ENCODE measurements at places on chromosomes 2 and 18.

DNA sequence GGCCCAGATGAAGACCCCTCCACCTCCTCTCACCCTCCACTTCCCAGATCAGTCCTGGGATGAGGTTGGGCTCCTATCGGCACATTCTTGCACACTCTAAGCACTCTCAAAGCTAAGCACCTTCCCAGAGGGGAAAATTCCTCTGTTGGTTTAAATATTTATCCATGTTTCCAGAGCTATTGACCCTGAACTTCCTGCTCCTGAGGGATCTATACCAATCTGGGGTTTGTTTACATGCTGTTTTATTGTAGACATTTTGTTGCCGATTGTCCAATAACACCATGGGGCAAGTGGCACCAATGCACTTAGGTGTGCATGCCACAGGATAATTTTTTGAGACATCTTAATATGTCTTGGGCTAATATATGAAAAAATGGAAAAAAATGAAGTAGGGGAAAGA lies 476.2 kb downstream of the SLC4A3 start:
- no peak for DNase-seq

DNA sequence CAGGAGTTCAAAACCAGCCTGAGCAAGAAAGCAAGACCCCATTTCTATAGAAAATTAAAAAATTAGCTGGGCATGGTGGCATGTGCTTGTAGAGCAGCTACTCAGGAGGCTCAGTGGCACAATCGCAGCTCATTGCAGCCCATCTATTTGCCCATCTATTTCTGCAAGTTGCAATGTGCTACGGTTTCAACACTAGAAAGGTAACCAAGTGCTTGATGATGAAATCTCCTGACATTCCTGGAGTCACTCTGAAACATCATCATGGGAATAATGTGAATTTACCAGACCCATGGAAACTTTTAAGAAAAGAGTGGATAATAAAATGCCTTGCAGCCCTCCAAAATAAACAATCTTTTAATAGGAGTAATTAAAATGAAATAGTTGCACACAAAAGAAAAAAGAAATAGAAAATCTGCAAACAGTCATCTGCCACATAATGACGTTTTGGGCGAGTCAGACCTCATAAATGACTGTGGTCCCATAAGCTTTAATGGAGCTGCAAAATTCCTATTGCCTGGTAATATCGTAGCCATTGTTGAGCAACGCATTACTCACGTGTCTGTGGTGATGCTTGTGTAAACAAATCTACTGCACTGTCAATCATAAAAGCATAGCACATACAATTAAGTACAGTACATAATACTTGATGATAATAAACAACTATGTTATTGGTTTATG lies 46.6 kb upstream of the AMMECR1L start:
- no peak for DNase-seq

DNA sequence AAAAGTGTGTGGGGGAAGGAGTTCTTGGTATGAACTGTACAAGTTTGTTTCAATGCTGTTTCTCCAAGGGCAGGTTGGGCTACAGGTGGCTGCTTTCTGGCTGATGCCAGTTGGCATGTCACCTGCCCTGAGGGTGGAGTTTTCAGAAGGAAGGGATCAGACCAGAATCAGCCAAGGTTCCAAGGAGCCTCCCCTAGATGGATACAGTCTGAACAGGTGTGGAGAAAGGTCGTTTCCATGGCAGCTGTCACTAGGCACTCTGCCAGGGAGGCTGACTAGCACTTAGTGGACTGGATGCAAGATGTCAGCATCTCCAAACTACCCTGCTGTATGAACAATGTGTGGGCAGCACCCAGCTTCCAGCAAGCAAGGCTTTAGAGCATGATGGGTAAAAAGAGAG lies 444.4 kb upstream of the HNRNPA3 start:
- DNase-seq, result no peak

- DNase-seq, result no peak
Observed at GRCh38 chr2:190532581-190532980, 1.9 kb downstream of the NEMP2 start.

- no peak for DNase-seq
Observed at GRCh38 chr2:52117299-52117698, 1085.4 kb upstream of the NRXN1 start.

- DNase-seq, result no peak
Observed at GRCh38 chr2:6506859-6507258, 358.8 kb downstream of the CMPK2 start.

GRCh38 chr2:2238726-2239269 lies 92.3 kb downstream of the MYT1L start:
- no peak for DNase-seq

DNA sequence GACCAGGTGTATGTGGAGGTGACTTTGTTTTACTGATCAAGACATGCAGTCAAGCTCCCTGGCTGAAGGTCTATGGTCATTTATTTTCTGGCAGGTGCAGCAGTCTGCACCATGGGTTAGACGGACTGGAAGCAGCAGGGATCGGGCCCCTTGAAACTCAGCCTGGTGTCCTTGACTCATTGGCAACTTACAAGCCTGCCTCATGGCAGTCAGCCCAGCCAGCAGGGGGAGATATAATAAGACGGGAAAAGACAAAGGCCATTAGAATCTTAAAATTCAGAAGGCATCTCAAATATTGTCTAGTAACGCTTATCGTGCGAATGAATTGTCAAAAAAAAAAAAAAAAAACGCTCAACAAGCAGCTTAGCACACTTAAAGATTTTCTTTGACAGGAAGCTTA lies 308.2 kb downstream of the EN1 start:
- DNase-seq, result no peak

GRCh38 chr2:24920809-24921441 lies 888 bp upstream of the ADCY3 start:
- DNase-seq, result no peak

GRCh38 chr2:6927186-6927585 lies 10.0 kb downstream of the RNF144A start:
- no peak for DNase-seq

- DNase-seq, result no peak
Observed at GRCh38 chr2:20450201-20450999, 3.5 kb downstream of the RHOB start.

DNA sequence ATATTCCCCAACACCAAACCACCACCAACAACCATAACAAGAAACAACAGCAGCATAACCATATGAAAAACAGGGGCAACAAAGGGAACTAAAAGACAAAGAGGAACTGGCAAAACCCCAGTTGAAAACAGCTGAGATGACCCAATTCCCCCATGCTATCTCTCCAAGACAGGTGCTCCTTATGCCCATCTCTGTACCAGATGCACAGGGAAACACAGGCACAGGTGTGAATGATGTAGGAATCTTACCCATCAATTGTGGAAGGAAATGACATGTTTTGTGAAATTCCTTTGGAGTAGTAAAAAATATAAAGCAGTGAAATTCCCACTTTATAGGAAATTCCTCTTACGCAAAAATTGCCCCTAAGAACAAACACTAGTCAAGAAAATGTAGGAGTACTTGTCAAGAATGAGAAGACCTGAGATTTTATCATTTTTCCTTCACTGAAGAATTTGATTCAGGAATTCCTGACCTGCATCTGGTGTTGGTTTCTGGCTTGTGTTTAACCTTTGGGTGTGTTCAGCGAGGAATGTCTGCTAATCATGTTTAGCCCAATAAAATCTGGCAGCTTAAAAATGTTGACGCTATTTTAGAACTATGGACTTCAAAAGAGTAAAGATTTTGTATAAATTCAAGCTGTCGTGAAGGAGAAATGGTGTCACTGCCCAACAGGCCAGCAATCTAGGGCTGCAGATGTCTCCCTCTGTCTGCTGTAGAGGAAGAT lies 67.7 kb upstream of the ARHGAP28 start:
- no peak for DNase-seq

- DNase-seq, result no peak
Observed at GRCh38 chr2:136917411-136917881, 152.1 kb downstream of the THSD7B start.

- no peak for DNase-seq
Observed at GRCh38 chr2:134466141-134466540, 212.3 kb downstream of the MGAT5 start.

DNA sequence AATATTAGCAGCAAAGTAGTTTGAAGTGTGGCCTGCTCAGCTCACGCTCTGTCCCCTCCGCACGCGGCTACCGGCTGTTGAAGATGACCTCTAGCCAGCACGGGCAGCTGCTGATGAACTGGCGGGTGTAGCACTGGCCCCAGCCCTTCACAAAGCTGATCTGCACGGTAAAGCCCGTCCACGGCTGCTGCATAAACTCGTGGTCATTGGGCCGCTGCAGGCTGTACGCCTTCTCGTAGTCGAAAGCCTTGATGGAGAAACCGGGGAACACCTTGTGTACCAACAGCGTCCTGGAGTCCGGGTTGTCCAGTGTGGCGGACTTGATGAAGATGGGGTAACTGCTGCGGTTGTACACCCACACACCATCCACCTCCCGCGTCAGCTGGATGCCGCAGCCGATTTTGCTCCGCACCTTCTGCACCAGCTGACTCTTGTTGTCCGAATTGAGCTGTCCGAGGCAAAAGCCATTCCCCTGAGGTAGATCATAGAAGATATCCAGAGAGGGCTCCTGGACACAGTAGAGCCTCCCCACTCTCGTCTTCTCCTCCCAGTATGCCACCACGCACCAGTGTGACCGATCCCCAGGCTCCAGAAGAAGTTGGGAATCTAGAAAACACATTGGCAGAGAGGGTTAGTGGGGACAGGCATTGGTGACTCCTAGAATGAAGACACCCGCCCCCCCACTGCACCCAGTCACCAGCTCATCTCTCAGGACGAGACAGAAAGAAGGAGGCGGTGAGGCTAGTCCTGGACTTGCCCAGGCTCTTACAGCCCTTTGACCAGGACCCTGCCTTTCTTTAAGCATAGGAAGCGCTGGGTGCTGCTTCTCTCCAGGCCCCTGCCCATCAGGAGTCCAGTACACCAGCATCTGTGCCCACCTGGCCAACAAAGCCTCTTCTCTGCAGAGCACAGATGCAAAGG lies 29.2 kb downstream of the SMAD7 start:
- no peak for DNase-seq

GRCh38 chr2:17658251-17658843 lies 95.3 kb downstream of the SMC6 start:
- DNase-seq, result no peak

DNA sequence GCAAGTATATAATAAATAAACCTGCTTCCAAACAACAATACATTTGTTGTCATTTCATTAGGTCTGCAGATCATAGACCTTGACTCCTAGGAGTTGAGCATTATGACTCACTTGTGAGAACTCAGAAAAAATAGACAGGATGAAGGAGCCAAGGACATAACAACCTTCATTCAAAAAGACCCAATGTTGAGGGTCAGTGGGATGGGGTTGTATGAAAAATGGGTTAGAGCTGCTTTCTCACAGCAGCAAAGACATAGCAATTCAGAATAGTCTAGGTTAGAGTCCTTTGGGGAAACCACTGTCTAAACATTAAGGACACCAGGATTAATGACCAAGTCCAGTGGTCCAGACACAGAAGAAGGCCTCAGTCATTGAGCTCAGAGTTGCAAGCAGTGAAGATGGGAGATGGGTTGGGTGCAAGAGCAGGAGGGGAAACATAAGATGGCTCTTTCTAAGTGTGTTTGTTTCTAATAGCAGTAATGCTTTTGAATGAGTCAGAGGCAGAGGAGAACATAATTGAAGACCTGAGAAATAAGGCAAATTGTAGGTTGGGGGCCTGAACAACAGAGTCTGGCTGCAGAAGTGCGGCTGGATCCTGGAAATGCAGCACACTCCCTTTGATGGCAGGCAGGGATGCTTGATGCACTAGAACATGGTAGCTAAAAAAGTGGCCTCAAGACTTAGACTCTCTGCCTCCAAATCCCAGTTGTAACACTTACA lies 3.7 kb upstream of the SERPINB10 start:
- DNase-seq, result no peak

DNA sequence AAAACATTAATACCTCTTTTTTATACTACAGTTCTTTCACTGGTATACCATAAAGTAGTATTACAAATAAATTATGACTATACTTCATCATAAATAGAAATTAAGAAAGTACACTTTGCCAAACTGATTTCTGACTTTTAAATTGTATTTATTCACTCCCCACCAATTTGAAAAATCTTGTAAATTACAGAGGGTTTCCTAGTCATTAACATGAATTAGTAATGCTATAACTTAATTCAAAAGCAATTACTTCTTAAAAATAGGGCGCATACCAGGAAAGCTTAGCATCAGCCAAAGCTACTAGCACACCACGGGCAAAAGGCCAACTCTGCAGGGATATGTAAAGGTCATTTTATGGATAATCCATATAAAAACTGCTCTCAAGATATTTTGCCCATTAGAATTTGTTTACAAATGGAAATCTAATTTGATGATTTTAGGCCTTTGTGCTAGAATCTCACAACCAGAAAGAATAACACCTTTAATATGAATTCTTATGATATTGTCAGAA lies 142.3 kb downstream of the PIGN start:
- DNase-seq, result no peak

DNA sequence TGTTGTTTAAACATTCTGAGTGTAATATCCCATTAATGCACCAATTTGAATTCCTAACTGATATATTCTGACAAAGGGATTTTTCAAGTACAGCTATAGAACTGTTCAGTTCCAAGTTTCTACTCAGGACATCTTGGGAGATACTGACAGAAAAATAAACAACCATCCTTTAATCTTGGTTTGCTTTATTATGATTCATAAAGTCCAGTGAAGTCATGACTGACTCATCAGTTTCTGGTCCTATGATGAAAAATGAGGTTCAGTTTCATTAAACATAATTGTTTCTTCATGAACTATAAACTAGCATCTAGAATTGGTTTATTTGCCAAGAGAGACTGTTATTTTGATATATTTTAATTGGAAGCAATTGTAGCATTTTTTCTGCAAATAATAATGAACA lies 896.2 kb downstream of the CCDC85A start:
- DNase-seq, result no peak

GRCh38 chr2:216216951-216217903 lies 108.1 kb downstream of the XRCC5 start:
- DNase-seq, result no peak

GRCh38 chr2:68659081-68659480 lies 15.7 kb downstream of the PROKR1 start:
- no peak for DNase-seq

DNA sequence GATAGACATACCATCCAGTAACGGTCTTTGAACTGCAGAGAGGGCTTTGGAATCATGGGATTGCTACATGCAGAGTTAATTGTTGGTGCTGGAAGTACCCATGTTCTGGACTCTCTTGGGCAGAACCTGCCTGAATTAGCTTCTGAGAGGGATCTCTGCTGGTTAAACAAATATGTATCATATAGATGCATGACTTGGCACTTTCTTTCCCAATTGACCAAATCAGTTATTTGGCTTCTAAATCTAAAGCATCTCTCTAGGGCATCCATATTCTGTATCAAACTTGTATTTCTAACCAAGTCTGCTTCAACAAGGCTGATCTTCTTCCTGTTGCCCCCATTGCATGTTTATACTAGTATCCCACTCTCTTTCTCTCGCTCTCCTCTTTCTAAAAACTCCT lies 336.7 kb upstream of the CELF4 start:
- no peak for DNase-seq

DNA sequence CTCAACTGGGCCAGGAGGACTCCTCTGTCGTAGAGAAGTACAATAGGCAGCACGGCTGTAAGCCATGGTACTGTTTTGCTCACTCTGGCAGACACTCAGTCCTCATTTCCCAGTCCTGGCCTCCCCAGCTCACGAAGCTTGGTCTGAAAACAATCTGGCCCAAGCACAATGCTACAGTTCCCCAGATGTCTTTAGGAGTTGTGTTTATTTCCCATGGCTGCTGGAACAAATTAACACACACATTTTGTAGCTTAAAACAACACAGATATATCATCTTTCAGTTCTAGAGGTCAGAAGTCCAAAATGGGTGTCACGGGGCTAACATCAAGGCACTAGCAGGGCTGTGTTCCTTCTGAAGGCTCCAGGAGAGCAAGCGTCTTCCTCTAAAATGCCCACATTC lies 13.0 kb downstream of the FABP1 start:
- no peak for DNase-seq
